Foreskin keratinocyte (primary cell): ENCODE measurements at places on chromosomes 11 and 22. TPM values are rescaled to one million over a fixed set of nuclear protein-coding genes. Genes with fewer than 3 reads are reported as not detected.

Gene NAALADL1
- 6.4 and 12.7 TPM in 2 replicates for polyA plus RNA-seq

DNA sequence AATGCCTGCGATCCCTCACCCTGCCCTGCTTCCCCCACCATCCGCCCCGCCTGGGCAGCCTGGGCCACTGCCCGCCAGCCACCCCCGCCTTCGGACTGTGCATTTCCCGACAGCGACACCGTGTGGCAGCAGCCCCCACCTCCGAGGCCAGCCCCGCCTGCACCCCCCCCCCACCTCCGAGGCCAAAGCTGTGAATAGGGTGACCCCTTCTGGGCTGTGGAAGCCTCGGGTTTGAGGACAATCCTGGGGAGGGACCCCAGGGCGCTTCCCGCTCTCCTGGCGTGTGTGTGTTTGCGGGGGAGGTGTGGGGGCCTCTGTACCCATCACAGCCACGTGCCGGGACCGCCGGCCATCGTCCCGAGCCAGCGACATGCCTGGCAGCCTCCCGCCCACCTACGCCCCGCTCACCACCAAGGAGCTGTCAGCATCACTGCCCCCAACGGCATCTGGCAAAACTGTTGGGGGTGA is 33.8 kb upstream of the PPARA start:
- DNase-seq = peak; percentile 42

Gene FZD4
- polyA plus RNA-seq = 0.13 and 0.17 TPM in 2 replicates

Gene CHORDC1
- polyA plus RNA-seq = 22.7 and 31.9 TPM in 2 replicates
